ENCODE measurements at places on chromosomes 4 and X.

- DNase-seq = no peak
Observed at GRCh38 chr4:111266937-111267336, 644.1 kb upstream of the PITX2 start.

- DNase-seq = peak; percentile 15
Observed at GRCh38 chr4:4995103-4995907, 24.0 kb downstream of the CYTL1 start.

- DNase-seq = no peak
Observed at GRCh38 chrX:97066381-97066780, 182.7 kb downstream of the RPA4 start.

DNA sequence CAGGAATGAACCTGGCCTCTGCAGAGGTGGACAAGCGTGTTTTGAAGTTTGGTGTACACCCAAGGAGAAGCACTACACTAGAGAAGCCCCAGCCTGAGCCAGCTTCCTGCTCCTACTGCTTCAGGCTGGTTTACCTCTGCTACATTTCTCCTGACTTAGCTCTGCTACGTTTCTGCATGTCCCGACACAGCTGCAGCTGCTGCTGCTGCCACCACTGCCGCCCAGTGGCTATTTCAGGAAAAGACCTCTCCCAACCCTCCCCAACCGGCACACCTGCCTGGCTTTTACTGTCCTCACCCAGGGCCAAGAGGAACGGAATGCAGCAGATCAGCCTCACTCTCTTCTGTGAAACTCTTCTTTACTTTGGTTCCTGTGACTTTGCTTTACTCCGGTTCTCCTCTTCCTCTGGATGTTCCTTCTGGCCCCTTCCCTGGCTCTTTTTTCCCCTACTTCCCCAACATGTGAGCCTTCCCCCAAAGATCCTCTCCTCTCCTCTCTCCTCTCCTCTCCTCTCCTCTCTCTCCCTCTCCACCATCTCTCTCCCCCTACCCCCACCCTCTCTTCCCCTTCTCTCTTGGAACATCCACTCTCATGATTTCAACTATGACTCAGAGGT is 3.1 kb upstream of the P2RY4 start:
- DNase-seq = peak; percentile 61

- peak; percentile 55 for DNase-seq
Observed at GRCh38 chr4:181822005-181822375, 421.2 kb upstream of the TENM3 start.

DNA sequence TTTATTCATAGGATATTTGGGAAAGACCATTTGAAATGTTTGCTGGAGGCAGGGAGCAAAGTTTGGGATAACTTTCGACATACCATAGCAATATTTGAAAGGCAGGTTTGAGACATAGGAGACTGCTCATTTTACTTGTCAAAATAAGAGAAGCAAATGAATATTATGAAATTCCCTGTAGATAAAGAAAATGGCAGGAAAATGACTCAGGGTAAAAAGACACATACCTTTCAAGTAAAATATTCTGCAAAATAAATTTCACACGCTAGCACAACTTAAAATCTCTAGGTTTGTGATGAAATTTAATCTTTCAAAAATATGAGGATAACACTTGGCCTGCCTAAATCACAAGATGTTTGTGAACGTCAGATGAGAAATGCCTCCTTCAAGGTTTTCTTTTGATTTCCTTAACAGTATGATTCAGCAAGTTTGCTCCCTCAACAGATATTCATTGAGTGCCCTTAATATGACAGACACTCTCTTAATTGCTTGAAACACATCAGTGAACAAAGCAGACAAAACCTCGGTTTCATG is 6.6 kb downstream of the TMEM156 start:
- DNase-seq = no peak

GRCh38 chr4:8227201-8227770 is 28.2 kb downstream of the SH3TC1 start:
- no peak for DNase-seq

GRCh38 chr4:26325191-26325590 is 4.4 kb downstream of the RBPJ start:
- no peak for DNase-seq

DNA sequence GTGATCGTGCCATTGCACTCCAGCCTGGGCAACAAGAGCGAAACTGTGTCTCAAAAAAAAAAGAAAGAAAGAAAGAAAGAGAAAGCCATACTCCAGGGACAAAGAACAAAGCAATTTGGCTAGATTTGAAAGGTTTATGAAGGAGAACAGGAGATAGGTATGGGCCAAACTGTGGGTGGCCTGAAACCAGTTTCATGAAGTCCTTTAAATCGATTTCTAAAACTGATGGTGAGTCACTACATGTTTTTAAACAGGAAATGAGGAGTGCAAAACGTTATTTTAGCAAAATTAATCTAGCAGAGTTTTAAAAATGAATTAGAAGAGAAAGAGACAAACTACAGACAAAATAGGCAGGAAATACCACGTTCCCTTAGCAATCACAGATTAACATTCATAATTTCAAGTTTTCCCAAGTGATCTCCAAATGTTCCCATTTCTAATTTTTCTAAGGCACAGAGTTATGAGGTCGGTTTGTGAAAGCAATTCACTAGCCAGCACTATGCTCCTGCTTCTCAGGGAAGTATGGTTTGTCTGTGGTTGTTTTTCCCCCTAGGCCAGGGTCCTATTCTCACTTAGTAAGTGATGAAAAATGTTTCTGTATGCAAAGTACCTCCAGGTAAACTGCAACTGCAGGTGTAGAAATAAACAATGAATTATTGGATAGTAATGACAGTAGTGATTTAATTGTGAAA is 190.6 kb downstream of the PPP3CA start:
- no peak for DNase-seq

DNA sequence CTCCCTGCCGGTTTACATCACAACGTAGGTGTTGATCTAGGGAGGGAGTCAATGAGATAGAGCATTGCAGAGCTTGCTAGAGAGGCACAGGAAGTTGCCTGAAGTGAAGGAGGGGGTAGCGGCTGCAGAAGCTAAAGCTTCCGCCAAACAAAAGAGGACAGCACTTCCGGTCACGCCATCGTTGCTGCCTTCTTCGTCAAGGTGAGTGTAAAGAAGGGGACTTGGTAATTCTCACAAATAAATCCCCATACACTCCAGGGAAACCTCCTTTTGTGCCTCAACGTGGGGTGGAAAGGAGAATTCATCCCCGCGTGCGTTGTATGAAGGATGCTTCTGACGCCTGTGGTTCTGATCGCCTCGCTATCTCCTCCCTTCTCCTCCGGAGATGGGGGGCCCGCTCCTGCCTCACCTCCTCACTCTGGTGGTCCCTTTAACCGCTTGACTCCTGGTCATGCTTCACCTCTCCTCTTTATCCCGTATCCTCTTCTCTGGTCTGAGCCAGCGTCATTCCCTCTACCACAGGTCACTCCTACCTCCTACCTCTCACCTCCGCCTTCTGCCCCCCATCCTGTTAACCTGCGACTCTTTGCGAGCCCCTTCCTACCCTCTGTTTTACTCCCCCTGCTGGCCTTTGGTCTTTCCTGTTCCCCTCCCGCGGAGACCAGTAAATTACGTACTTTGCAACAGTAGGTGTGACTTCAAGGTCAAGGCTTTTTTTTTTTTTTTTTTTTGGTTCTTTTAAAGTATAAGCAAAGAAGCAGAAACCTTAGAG is 59.9 kb downstream of the GSPT2 start:
- DNase-seq = peak; percentile 59

- no peak for DNase-seq
Observed at GRCh38 chr4:145153181-145153903, 27.0 kb downstream of the OTUD4 start.

GRCh38 chr4:6969826-6970800 is 60.5 kb downstream of the TBC1D14 start:
- no peak for DNase-seq

DNA sequence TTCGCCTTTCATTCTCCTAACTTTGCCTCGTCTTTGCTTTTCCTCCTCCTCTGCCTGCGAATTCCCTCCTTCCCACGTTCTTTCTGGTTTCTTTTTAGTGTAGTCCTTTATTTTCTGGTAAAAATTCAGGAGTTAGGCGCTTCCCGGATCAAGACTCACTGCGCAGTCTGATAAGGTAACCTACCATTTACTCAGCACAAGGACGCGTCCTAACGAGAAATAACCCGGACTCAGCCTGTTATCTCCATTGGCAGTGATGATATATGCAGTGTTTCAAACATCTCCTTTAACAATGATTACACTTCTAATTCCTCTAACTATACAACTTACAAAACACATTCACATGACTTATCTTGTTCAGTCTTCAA is 357 bp upstream of the ETNPPL start:
- DNase-seq = no peak

DNA sequence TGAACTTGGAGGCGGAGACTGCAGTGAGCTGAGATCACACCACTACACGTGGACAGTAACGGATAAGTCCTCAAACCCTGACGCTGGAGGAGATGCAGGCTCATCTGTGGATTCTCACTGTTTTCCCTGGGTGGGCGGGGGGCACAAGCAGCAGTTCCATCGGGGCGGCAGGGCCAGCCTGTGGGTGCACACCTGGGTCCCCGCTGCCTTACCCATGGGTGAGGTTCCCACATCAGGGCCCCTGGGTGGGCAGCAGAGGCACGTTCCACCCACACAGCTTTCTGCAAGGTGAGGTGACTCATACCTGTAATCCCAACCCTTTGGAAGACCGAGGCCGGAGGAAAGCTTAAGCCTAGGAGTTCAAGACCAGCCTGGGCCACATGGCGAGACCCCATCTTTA is 56.6 kb upstream of the MXD4 start:
- no peak for DNase-seq

GRCh38 chrX:39675619-39676018 is 422.1 kb downstream of the BCOR start:
- no peak for DNase-seq

DNA sequence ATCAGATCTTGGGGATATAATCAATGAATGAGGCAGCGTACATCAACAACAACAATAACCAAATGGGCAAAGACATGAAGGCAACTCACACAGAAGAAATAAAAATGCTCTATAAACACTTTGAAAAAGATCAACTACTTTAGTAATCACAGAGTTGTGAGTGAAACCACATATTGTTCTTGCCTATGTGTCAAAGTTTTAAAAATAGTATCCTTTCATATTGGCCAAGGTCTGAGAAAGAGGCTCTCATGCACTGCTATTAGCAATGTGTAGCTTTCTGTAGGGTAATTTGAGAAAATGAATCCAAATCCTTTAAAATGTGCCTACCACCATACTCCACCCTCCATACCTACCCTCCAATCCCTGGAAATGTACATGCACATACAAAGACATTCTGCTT is 25.0 kb downstream of the COQ2 start:
- no peak for DNase-seq

- no peak for DNase-seq
Observed at GRCh38 chrX:40093586-40093985, 4.2 kb downstream of the BCOR start.

DNA sequence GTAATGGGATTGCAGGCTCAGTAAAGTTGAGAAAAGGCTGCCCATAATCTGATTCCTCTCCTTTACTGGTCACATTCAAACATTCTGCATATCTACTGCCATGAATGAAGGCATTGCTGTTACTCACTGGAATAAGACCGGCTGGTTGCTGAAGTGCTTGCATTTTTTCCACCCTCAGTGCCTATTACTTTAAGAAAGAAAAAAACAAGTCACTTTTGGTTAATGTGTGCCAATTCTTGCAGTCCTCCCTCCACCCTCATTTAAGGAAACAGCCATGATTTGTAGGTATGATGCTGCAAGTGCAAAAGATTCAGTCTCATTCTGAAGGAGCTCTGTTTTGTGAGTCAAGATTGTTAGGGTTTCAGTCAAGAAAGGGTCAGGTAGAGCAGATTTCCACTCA is 94.9 kb downstream of the EMCN start:
- no peak for DNase-seq

DNA sequence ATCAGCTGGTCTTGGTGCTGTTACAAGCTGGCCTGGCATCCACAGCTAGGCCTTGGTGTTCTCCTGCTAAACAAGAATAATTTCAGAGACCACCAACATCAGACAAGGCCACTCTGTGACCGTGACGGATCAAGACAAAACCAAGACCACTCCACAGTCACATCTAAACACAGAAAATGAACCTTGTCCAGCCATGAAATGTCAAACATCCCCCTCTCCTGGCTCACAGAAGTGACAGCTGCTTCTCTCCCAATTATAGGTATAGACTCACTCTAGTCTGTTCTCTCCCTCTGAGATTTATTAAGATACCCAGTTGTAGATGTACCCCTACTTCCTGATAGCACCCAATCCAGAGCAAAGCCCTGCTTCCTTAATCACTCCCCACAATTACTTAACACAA is 40.4 kb downstream of the EFHC2 start:
- no peak for DNase-seq

DNA sequence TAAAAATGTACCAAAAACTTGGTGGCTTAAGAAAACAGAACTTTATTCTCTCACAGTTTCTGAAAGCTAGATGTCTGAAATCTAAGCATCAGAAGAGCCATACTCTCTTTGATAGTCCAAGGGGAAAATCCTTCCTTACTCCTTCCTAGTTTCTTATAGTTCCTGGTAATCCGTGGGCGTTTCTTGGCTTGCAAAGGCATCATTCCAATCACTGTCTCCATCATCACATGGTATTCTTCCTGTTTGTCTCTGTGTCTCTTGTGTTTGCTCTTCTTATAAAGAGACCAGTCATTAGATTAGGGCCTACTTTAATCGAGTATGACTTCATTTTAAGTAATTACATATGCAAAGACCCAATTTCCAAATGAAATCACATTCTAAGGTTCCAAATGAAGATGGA is 118.9 kb upstream of the FSTL5 start:
- no peak for DNase-seq

- no peak for DNase-seq
Observed at GRCh38 chr4:165684177-165684805, 188.7 kb upstream of the TLL1 start.

GRCh38 chr4:123588631-123589241 is 192.1 kb downstream of the SPRY1 start:
- peak; percentile 62 for DNase-seq

GRCh38 chr4:76407440-76408119 is 13.4 kb downstream of the CCDC158 start:
- DNase-seq = no peak

GRCh38 chr4:107008115-107008514 is 28.0 kb downstream of the DKK2 start:
- DNase-seq = no peak

DNA sequence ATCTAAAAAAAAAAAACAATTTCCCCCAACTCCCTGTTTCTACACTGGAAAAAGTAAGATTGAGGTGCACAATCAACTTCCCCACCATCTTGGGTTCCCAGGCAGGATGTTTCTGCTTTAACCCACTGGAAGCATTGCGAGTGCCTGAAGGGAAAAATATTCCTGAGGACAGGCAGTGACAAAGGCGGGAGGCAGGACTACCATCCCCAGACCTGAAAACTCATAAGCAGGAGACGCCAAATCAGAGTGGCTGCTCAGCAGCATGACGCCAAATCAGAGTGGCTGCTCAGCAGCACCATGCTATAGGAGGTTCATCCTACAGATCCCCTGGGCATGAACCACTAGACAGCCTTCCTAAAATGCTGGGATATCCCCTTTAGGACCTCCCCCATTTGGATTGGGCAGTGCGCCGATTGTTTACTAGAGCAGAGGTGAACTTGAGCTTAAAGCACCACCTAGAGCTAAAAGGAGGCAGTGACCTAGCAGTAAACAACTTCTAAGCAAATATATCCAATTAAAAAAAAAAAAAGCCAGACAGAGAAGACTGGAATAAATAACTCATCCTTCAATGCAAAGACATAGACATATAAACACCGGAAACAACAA is 35.0 kb upstream of the GK start:
- no peak for DNase-seq

GRCh38 chr4:165537028-165537648 is 158.3 kb downstream of the CPE start:
- DNase-seq = peak; percentile 46
